ENCODE measurements at places on chromosomes 7 and 10.

DNA sequence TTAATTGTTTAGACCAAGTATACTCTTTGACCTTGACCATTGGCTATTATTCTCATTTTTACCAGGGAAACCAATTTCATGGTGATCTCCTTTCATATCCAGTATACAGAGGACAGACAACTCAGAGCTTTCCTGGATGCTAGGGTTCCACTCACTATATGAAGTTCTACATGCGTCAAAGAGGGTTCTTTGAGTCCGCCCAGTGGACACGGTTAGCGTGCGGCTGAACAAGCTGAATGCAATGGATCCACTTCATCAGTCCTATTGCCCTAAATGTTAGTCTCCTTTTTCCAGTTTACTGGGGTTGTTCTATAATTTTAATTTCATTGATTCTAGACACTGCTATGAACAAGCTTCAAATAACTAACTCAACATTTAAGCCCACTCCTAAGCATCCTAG is 162.4 kb upstream of the PCLO start:
- no peak for DNase-seq

DNA sequence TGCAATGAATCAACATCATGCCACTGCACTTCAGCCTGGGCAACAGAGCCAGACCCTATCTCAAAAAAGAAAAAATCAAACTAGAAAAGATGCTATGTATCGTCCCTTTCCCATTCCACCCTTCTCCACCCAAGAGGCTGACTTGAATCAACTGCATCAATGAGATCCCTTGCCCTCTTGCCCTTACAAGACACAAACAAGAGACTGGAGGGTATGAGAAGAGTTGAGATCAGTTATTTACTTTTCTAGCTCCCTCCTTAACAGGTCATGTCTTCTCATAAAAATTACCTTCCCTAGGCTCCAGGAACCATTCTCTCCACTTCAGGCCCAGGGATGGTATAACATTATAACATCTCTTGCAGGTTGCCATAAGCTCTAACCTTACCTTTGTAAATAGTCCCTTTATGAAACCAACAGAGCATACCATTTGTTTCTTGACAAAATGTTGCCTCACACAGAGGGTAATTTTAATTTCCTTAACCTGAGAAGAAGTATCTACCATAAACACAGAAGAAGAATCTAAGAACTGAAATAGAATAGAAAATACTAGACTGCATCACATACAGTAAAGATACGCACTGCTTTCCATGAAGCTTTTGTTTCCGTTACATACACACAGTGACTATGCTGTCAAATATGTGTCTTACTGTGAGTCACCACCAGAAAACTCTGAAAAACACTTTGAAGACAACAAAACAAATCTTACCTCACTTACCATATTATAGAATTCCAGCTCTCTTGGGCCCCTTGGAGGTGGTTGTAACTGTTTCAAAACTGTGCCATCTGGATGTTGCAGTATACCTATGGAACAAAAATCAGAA is 30.5 kb downstream of the IPMK start:
- peak; percentile 93 for DNase-seq

GRCh38 chr7:12031186-12031585 is 179.9 kb upstream of the TMEM106B start:
- no peak for DNase-seq

DNA sequence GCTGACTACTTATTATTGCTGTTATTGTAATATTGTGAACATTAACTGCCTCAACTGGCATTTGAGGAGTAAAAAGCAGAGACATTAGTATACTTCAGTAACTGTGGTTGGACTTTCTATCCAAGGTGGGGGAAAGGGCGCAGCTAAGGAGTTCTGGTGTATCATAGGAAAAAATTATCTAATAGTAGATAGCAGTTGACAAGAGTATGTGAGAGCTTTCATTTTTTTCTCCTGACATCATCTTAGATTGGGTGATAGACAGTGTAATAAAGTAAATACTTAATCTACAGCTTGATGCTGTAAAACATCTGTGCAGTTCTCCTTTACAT is 68.9 kb downstream of the PHTF2 start:
- DNase-seq, result no peak

DNA sequence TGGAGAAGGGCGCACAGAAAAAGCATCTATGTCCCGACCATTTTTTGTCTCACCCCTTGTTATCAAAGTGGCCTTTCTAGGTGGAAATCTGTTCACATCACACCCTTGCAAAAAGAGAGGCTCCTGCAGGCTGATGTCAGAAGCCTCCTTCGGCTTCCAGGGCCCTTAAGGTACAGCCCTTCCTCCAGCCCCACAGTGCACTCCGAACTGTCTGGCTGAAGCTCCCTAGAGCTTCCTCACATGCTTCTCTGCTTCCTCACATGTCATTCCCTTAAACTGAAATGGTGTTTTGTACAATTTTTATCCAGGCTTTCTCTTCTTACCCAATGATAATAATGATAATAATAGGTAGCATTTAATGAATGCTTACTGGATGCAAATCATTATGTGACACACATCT is 210.3 kb downstream of the INHBA start:
- DNase-seq, result no peak

GRCh38 chr7:158910254-158911053 is 54.1 kb downstream of the DYNC2I1 start:
- DNase-seq, result no peak

DNA sequence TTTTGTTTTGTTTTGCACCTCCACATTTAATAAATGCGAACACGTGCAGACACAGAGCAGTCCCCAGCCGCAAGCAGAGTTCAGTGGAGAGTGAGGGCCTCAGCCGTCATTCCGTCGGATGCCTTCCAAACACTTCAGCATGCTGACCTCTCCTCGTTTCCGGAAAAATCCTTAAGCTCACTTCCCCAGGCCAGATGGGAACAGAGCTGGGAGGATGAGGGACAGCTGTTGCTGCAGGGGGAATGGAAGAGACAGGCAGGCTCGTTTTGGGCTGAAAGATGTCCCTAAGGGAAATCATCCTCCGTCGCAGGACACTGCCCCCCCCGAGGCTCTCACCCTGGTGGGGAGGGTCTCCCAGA is 17.2 kb upstream of the FGFR2 start:
- no peak for DNase-seq

DNA sequence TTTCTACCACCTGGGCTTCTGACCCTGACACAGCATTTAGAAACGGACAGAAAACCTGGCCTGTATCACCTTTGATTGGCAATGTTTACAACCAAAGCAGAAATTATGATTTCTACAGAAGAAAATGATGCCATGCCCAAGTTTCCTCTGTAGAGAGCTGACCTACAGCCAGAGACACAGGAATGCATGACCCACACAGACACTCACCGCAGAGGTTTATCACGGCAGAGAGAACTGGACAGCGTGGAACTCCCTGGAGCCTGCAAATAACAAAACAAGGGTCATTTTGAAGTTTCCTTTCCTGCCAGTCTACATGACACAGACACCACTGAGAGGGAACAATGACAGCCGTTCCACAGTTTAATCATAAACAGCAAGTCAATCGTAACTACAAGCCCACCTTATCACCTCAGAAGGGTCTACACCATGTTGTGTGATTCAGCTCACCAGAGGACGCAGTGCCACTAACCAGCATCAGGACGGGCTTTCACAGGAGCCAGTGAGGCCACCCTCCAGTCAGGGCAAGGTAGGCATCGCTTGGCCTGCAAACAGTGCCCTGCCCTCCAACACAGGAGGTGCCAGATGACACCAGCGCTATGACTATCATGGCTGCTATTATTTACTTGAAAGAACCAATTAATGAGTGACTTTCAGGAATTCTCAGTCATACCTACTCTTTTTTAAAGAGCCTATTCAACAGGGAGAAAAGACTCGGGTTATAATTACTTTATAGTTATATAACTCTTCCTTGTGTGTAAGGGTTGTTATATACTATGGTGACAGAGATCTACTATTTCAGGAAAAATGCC is 139.9 kb downstream of the TNS3 start:
- DNase-seq, result no peak

GRCh38 chr7:131943646-131944045 is 387.2 kb upstream of the PODXL start:
- no peak for DNase-seq

DNA sequence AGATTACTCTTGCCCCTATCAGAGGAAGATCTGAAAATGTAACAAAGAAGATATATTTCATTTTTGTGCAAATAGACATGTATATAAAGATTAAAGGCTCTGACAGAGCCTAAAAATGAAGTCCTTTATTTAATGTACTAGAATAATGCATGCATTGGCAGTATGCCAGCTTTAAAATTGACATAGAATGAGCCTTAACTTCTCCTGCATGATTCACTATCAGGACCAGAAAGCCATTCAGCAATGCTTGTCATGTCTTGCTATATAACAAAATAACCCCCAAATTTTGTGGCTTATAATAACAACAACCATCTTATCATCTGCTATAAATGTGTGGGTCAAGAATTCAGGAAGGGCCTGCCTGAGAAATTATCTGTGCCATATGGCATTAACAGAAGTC is 411.9 kb downstream of the GRM8 start:
- DNase-seq, result no peak

- DNase-seq, result no peak
Observed at GRCh38 chr10:15901889-15902288, 41.6 kb upstream of the MINDY3 start.

DNA sequence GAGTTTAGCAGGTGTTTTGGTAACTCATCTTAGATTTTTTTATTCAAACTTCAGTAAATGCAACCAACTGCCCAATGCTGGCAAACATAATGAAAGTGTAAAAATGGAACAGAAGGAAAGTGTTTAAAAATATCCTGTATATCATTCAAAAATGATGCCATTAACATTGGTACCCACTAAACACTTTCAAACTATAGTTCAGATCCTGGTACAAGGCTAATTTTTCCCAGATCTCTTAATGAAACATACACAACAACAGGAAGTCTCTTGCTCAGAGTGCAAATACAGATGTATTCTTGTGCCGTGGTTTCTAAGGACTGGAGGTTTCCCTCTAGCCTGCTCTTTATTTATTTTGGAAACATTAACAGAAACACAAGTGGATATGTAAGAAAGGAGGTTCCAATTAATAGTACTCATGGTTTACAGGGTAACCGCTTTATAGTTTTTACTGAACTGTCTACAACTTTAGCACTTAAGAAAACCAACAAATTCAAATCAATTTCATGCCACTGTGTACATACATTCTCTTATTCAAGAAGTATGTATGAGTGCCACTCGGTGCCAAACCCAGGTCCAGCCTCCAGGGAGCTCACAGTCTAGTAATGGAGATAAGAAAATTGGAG is 176.0 kb upstream of the AKR1E2 start:
- DNase-seq, result no peak

DNA sequence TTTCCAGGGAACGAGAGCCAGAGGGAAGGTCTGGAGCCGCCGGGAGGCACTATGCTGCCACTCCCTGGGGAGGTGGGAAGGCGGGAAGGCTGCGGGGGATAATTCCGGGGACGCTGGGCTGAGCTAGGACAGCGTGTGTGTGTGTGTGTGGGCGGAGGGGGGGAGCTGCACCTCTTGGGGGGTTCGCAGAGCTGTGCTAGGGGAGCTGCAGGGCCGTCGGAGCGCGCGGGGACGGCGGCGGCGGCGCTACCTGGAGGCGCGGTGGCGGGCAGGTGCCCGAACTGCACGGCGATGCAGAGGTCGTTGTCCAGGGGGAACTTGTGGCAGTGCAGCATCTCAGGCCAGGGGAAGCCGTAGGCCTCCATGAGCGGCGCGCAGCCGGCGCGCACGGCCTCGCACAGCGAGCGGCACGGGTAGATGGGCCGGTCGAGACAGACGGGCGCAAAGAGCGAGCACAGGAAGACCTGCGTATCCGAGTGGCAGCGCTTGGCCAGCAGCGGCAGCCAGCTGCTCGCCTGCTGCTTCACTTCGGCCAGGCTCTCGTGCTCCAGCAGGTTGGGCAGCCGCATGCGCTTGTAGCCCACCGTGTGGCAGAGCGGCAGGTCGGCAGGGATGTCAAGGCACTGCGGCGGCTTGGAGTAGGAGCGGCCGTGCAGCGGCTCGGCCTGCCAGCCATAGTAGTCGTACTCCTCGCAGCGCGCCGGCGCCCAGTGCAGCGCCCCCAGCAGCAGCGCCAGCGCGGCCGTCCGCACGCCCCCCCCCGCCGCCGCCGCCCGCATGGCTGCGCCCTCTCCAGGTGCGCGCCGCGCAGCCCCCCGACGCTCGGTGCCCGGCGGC is 526 bp downstream of the SFRP5 start:
- DNase-seq, result peak; percentile 17

GRCh38 chr7:452226-452751 is 67.4 kb downstream of the PDGFA start:
- no peak for DNase-seq

DNA sequence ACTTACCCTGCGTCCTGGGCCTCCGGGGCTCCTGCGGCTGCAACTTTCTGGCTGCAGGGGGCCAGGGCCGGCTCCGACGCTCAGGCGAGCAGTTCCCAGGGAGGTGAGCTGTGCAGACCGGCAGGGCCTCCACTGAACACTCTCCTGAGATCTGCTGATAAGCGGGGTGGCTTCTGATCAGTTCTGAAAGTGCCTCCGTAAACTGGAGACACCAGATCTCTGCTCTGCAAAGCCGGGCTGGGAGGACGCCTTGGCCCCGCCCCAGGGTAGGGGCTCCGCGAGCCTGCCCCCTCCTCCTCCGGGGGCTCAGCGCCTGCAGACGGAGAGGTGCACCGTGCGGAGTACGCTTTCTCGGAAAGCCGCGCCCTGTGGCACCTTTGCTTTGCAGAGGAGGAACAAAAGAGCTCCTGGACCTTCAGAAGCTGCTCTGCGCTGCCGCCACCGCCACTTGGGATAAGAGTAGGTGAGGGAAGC is 141.3 kb upstream of the VKORC1L1 start:
- DNase-seq, result no peak

DNA sequence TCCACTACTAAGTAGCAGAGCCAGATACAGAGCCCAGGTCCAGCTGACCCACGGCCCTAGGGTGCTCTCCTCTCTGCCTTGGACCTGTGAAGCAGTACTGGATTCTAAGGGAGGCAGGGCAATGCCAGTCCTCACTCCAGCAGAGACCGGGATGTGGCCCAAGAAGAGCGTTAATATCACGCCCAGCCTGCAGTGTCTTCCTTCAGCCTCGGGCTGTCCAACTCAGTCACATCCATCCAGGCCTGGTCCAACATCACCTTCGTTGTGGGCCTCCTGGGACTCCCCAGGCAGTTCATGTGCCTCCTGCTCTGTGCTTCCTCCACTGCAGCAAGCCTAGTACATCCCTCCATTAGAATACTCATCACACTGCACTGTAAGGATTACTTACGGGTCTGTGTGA is 114.5 kb downstream of the GRID1 start:
- DNase-seq, result no peak

Data from kidney capillary endothelial cell (primary cell).